Stimulated activated CD8-positive, alpha-beta memory T cell treated with anti-CD3 and anti-CD28 coated beads, Interleukin-4, amount 100 ng/mL, for 4 hours (primary cell): ENCODE measurements at places on chromosomes 5 and 9.

GRCh38 chr9:16105168-16106020 is 552.6 kb downstream of the CCDC171 start:
- DNase-seq: no peak

DNA sequence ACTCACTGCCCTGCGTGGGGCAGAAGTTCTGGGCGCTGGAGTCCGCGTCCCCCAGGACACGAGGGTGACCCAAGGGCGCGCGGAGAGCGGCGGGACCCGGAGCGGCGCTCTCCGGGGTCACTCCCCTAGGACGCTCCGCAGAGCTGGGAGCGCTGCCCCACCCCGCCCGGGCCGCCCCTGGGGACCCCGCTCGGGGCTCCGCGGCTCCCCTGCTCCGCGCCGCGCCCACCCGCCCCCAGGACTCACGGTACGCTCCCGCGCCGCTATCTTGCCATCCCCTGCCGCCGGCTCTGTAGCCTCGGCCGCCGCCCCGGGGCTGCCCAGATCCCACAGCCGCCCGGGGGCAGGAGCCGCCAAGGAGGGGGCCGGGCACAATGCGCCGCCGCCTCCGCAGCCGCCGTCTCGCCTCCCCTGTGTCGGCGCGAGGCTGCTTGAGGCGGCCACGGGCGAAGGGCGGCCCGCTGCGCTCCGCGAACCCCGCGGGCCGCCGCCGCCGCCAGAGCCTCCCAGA is 303 bp downstream of the LIFR start:
- no peak for DNase-seq

GRCh38 chr9:122228191-122228567 is 578 bp downstream of the LHX6 start:
- no peak for DNase-seq

- no peak for DNase-seq
Measured at GRCh38 chr5:148857474-148857873, 31.1 kb downstream of the ADRB2 start.

- no peak for DNase-seq
Measured at GRCh38 chr5:122937914-122938313, 92.5 kb downstream of the SNX24 start.

- DNase-seq: no peak
Measured at GRCh38 chr9:22204240-22204639, 195.1 kb upstream of the CDKN2B start.

DNA sequence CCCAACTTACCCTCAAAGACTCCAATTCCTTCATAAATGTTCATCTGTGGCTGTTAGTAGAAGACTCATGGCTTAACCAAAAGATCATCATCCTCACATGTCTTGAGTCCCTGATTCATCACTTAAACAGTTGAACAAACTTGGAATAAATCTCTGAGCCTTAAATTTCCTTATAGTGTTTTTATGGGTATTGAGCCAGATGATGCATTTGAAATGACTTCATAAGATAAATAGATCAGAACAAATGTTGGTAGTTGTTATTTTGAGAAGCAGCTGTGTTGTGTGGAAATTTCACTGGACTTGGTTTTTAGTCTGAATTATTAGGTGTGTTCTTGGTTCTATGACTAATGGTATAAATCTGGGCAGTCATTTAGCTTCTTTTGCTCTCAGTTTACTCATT is 236.2 kb downstream of the NNT start:
- no peak for DNase-seq

GRCh38 chr9:33795819-33796218 is 458 bp downstream of the PRSS3 start:
- no peak for DNase-seq
